ENCODE measurements at places on chromosomes 16 and 17. TPM values are rescaled to one million over a fixed set of nuclear protein-coding genes. Genes with fewer than 3 reads are reported as not detected.

- H3K4me3 ChIP-seq: peak overlapping the region; percentile 96
- no peaks in the 10 kb centered on the region for H3K36me3 ChIP-seq
- H3K27me3 ChIP-seq: no peaks in the 10 kb centered on the region
- H3K27ac ChIP-seq: peak overlapping the region; percentile 99
- no peak for DNase-seq
- H3K4me1 ChIP-seq: peaks cover 5% of the 10 kb centered on the region
These were observed 1.1 kb downstream of the CREBBP start for GRCh38 chr16:3879258-3879886.

METTL2A gene
- total RNA-seq: 5.9 TPM

- H3K27ac ChIP-seq: no peak overlapping the region
- no peaks in the 10 kb centered on the region for H3K27me3 ChIP-seq
- H3K4me1 ChIP-seq: no peaks in the 10 kb centered on the region
- DNase-seq: no peak
- no peak overlapping the region for H3K4me3 ChIP-seq
These were observed 243.9 kb downstream of the CA10 start for GRCh38 chr17:51914577-51914976.

DNA sequence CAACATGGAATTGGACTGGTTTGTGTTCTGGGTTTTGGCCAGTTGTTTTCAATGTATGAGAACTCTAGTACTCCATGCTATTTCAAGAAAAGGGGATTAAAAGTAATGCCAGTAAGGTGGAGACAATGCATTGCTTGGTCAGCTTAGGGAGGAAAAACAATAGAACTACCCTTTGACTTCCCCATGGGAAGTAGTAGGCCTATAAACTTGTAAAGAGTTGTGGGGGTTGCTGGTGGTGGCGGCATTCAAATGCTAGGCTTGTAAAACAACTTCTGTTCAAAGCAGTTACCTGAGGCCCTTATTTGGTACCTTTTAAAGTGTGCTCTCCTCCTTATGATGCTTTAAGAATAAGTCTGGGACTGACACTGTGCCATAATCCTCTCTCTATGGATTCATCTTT, 9.4 kb downstream of the MAP3K3 start:
- DNase-seq: no peak
- no peaks in the 10 kb centered on the region for H3K4me1 ChIP-seq
- H3K27me3 ChIP-seq: no peaks in the 10 kb centered on the region
- H3K4me3 ChIP-seq: no peak overlapping the region

DNA sequence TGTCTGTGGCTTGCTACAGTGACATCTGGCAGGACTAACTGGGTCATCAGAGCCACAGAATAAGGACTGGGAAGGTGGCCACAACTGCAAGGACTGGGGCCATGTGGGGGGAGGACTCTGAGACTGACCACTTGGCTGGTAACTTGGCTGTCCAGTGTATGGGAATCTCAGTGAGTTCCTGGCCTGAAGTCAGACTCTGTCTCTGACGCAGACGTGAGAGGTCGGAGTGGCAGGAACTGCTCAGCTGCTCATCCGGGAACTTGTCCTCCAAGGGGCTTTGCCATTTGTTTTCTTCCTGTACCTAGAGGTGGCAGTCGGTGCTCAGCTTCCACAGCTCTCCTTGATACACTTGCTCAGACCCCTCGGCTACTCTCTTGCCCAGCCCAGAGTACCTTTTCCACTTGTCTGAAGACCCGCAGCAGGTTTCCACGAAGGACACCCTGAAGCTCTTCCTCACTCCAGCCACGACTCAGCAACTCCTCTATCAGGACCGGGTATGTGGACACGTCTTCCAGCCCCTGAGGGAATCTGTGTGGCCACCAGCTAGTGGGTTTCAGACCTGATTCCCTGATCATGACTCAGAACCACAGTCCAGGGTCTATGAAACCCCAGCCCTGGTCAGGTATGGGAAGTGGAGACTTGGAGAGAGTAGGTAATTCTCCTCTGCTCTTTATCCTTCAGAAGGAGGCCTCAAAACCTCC, 7.3 kb upstream of the DPEP3 start:
- H3K27ac ChIP-seq: peak overlapping the region; percentile 52
- no peaks in the 10 kb centered on the region for H3K4me1 ChIP-seq
- no peak for DNase-seq
- no peaks in the 10 kb centered on the region for H3K27me3 ChIP-seq
- H3K36me3 ChIP-seq: no peaks in the 10 kb centered on the region
- no peak overlapping the region for H3K4me3 ChIP-seq

MPV17L gene
- 14.9 TPM for total RNA-seq

- H3K27ac ChIP-seq: no peak overlapping the region
- no peaks in the 10 kb centered on the region for H3K36me3 ChIP-seq
- no peak overlapping the region for H3K4me3 ChIP-seq
- no peaks in the 10 kb centered on the region for H3K4me1 ChIP-seq
These were observed 67.4 kb downstream of the PRKCA start for GRCh38 chr17:66369830-66370229.

GRCh38 chr17:75315541-75316243, 26.5 kb upstream of the SLC25A19 start:
- H3K27ac ChIP-seq: no peak overlapping the region
- no peaks in the 10 kb centered on the region for H3K27me3 ChIP-seq
- no peak overlapping the region for H3K4me3 ChIP-seq
- no peaks in the 10 kb centered on the region for H3K4me1 ChIP-seq

Data from uterus (tissue), 4 donors.